ENCODE measurements at places on chromosomes 12 and 14. TPM values are rescaled to one million over a fixed set of nuclear protein-coding genes. Genes with fewer than 3 reads are reported as not detected.

Gene RAN
- 803 TPM for total RNA-seq

Gene HVCN1
- total RNA-seq: 4.2 TPM

Gene ARPC3
- total RNA-seq: 184 TPM

Gene RNU4-1
- total RNA-seq: 6,474 TPM

Gene CCDC63
- not detected for total RNA-seq

Gene BRMS1L
- 11.6 TPM for total RNA-seq
